ENCODE measurements at places on chromosomes 1 and 21. TPM values are rescaled to one million over a fixed set of nuclear protein-coding genes. Genes with fewer than 3 reads are reported as not detected.

Gene CPLANE2
- total RNA-seq: 4.9 TPM

Gene PRR9
- not detected for total RNA-seq

Gene CLDN14
- total RNA-seq: not detected

Gene BSND
- total RNA-seq: 0.30 TPM

Gene TIE1
- total RNA-seq: 2.5 TPM

Gene C1QB
- 0.61 TPM for total RNA-seq

Gene SMIM34
- not detected for total RNA-seq

Gene CLIC6
- total RNA-seq: 3.8 TPM

Gene NECTIN4
- total RNA-seq: 1.7 TPM

Gene MGST3
- 137 TPM for total RNA-seq

Gene SLC5A9
- 0.22 TPM for total RNA-seq

GRCh38 chr1:164774819-164775654 lies 216.1 kb downstream of the PBX1 start:
- peak overlapping the region; percentile 70 for H3K27ac ChIP-seq
- H3K36me3 ChIP-seq: peaks cover 5% of the 10 kb centered on the region
- no peak for DNase-seq
- H3K4me1 ChIP-seq: peaks cover 81% of the 10 kb centered on the region
- no peak overlapping the region for H3K4me3 ChIP-seq

GRCh38 chr1:20322081-20322824 lies 31.6 kb downstream of the VWA5B1 start:
- peaks cover 15% of the 10 kb centered on the region for H3K4me1 ChIP-seq
- no peak overlapping the region for H3K4me3 ChIP-seq
- no peak overlapping the region for H3K27ac ChIP-seq
- H3K36me3 ChIP-seq: no peaks in the 10 kb centered on the region
- no peak for DNase-seq
- H3K27me3 ChIP-seq: no peaks in the 10 kb centered on the region

DNA sequence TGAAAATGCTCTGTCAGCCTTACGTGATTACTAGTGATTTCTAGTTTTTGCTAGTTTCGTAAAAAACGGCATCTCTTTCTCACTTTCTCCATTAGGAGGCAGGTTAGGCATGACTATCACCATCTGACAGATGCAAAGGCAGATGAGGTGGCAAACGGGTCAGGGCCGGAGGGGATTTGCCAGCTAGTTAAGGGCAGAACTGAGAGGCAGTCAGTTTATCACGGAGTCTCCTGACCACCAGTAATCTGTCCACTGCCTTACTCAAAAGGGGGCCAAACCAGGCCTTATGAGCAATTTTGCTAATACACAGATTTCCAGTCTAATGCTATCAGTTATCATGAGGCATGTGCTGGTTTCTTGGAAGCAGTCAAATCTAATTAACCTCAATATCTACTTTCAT lies 159.3 kb downstream of the TSEN15 start:
- no peak overlapping the region for H3K4me3 ChIP-seq
- H3K27me3 ChIP-seq: no peaks in the 10 kb centered on the region
- no peaks in the 10 kb centered on the region for H3K4me1 ChIP-seq
- no peaks in the 10 kb centered on the region for H3K36me3 ChIP-seq
- no peak overlapping the region for H3K27ac ChIP-seq

- peak overlapping the region; percentile 66 for H3K27ac ChIP-seq
- no peaks in the 10 kb centered on the region for H3K27me3 ChIP-seq
- peaks cover 35% of the 10 kb centered on the region for H3K4me1 ChIP-seq
- peak overlapping the region; percentile 3 for H3K4me3 ChIP-seq
- no peak for DNase-seq
- H3K36me3 ChIP-seq: 0 out of 2 replicates have a peak, but pooled peaks cover 2% of the 10 kb centered on the region
These were observed 981.7 kb upstream of the NCAM2 start for GRCh38 chr21:20016435-20017005.

DNA sequence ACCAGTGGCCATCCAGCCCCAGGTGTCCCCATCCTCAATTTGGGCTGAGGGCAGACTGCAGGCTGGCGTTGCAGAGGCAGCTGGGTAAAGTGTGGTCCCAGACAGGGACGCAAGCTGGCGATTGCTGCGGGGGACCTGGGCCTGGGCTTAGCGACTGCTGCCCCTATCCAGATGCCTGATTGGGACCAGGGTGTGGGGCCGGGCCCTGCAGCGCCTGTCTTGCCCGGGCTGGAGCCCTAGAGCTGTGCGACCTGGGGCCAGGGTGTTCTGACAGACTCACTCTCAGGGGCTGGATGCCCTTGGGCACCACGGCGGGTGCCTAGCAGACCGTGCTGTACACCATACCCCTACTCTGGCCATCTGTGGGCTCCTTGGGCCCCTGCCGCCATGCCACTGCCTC lies 16.2 kb upstream of the FAAP20 start:
- no peak overlapping the region for H3K27ac ChIP-seq
- peaks cover 14% of the 10 kb centered on the region for H3K27me3 ChIP-seq
- no peak overlapping the region for H3K4me3 ChIP-seq
- no peaks in the 10 kb centered on the region for H3K36me3 ChIP-seq

GRCh38 chr1:5333291-5333690 lies 658.9 kb downstream of the NPHP4 start:
- H3K4me3 ChIP-seq: no peak overlapping the region
- DNase-seq: no peak
- peaks cover 16% of the 10 kb centered on the region for H3K27me3 ChIP-seq
- peaks cover 80% of the 10 kb centered on the region for H3K36me3 ChIP-seq
- no peak overlapping the region for H3K27ac ChIP-seq

DNA sequence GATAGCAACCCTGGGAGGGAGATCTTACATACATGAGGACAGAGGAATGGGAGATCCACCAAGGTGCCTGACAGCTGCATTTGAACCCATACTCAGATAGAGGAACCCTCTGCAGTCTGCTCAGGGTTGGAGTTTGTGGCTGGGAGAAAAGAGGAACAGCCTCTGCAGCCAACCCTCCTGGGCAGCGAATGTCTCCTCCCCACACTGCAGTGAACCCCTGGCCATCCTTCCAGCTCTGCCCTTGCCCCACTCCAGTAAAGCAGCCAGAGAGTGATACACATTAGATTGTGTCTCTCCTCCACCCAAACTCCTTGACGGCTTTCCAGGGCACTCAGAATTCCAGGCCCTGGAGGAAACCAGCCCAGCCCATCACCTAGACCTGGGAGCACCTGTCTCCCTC lies 137.7 kb downstream of the RUNX1 start:
- no peaks in the 10 kb centered on the region for H3K36me3 ChIP-seq
- H3K4me3 ChIP-seq: no peak overlapping the region
- H3K27me3 ChIP-seq: peaks cover 2% of the 10 kb centered on the region

- H3K4me1 ChIP-seq: no peaks in the 10 kb centered on the region
- no peak overlapping the region for H3K27ac ChIP-seq
- no peak overlapping the region for H3K4me3 ChIP-seq
- DNase-seq: no peak
- no peaks in the 10 kb centered on the region for H3K36me3 ChIP-seq
These were observed 52.5 kb downstream of the ETS2 start for GRCh38 chr21:38858026-38858811.

- H3K27ac ChIP-seq: no peak overlapping the region
- peak; percentile 49 for DNase-seq
- no peaks in the 10 kb centered on the region for H3K27me3 ChIP-seq
These were observed 43.0 kb downstream of the SNX7 start for GRCh38 chr1:98704474-98704873.

- no peak overlapping the region for H3K27ac ChIP-seq
- DNase-seq: no peak
- no peak overlapping the region for H3K4me3 ChIP-seq
- H3K27me3 ChIP-seq: no peaks in the 10 kb centered on the region
- no peaks in the 10 kb centered on the region for H3K36me3 ChIP-seq
- peaks cover 9% of the 10 kb centered on the region for H3K4me1 ChIP-seq
These were observed 469.2 kb downstream of the SMYD3 start for GRCh38 chr1:246037832-246038231.

- no peak overlapping the region for H3K27ac ChIP-seq
- H3K27me3 ChIP-seq: peaks cover 20% of the 10 kb centered on the region
- peaks cover 5% of the 10 kb centered on the region for H3K4me1 ChIP-seq
- DNase-seq: no peak
These were observed 19.1 kb upstream of the TMEM183A start for GRCh38 chr1:202987922-202988583.

- H3K27ac ChIP-seq: no peak overlapping the region
- no peaks in the 10 kb centered on the region for H3K27me3 ChIP-seq
- DNase-seq: no peak
- peaks cover 5% of the 10 kb centered on the region for H3K36me3 ChIP-seq
These were observed 1348.4 kb downstream of the NCAM2 start for GRCh38 chr21:22346576-22346975.

GRCh38 chr1:103900005-103900404 lies 150.3 kb downstream of the AMY1C start:
- no peaks in the 10 kb centered on the region for H3K36me3 ChIP-seq
- no peak overlapping the region for H3K4me3 ChIP-seq
- DNase-seq: no peak
- no peaks in the 10 kb centered on the region for H3K27me3 ChIP-seq
- H3K27ac ChIP-seq: no peak overlapping the region
- peaks cover 9% of the 10 kb centered on the region for H3K4me1 ChIP-seq

- no peak overlapping the region for H3K4me3 ChIP-seq
- H3K4me1 ChIP-seq: no peaks in the 10 kb centered on the region
- H3K27me3 ChIP-seq: no peaks in the 10 kb centered on the region
- DNase-seq: no peak
These were observed 33.0 kb upstream of the TP53BP2 start for GRCh38 chr1:223878598-223879325.

GRCh38 chr21:34700605-34701004 lies 31.8 kb downstream of the CLIC6 start:
- no peaks in the 10 kb centered on the region for H3K36me3 ChIP-seq
- no peak overlapping the region for H3K27ac ChIP-seq
- H3K4me1 ChIP-seq: peaks cover 13% of the 10 kb centered on the region
- no peaks in the 10 kb centered on the region for H3K27me3 ChIP-seq
- H3K4me3 ChIP-seq: no peak overlapping the region

DNA sequence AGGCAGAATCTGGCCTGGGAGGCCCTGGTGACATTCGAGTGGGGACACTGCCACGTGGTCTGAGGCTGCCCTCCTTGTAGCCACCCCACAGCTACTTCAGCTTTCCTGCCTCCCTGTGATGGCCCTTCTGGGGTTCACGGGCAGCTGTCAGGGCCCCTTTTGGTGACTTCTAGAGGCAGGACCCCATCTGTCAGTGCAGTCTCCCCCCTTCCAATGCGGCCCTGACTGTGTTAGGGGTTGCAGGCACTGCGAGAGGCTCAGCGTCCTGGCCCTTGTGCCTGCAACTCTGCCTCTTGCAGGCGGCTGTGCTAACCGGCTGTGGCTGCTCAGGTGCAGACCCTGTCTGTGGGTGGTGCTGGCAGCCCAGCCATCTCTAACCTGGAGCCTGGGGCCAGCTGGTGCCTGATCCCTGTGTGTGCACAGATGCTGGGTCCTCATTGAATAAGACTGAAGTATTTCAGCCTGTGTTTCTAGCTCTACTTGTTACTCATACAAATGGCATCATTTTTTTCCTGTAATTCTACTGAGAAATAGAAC lies 62.2 kb downstream of the S100B start:
- no peak overlapping the region for H3K27ac ChIP-seq
- H3K4me1 ChIP-seq: peaks cover 6% of the 10 kb centered on the region
- no peak for DNase-seq
- H3K27me3 ChIP-seq: no peaks in the 10 kb centered on the region

DNA sequence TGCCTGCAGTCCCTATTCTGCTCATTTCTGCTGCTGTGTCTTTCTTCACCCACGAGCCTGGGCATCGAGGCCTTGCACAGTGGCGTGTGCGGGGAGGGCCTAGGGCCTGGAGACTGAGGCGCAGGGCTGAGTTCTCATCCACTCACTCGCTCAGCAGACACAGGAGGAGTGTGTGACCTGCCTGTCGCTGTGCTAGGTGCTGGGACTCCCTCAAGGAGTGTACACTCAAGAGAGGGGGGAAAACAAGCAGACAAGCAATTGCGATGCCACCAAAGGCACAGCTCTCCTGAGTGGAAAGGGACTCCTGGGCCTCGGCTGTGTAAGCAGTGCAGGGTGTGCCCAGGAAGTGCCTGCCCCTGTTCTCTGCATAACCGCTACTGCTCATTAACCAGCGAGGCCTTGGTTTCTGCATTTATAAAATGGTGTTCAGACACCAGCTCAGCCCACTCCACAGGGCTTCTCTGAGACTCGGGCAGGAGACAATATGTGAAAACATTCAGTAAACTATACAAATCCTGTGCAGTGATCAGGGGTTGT lies 4.2 kb downstream of the RD3 start:
- no peak overlapping the region for H3K4me3 ChIP-seq
- H3K27me3 ChIP-seq: no peaks in the 10 kb centered on the region
- no peak overlapping the region for H3K27ac ChIP-seq
- peaks cover 14% of the 10 kb centered on the region for H3K4me1 ChIP-seq
- H3K36me3 ChIP-seq: no peaks in the 10 kb centered on the region

- H3K36me3 ChIP-seq: peaks cover 13% of the 10 kb centered on the region
- no peak for DNase-seq
- peaks cover 17% of the 10 kb centered on the region for H3K4me1 ChIP-seq
- H3K27ac ChIP-seq: no peak overlapping the region
These were observed 339 bp upstream of the RNPC3 start for GRCh38 chr1:103525114-103525606.

- no peaks in the 10 kb centered on the region for H3K27me3 ChIP-seq
- H3K36me3 ChIP-seq: no peaks in the 10 kb centered on the region
- no peaks in the 10 kb centered on the region for H3K4me1 ChIP-seq
- DNase-seq: no peak
- H3K4me3 ChIP-seq: no peak overlapping the region
These were observed 21.9 kb downstream of the NCF2 start for GRCh38 chr1:183568176-183569021.

DNA sequence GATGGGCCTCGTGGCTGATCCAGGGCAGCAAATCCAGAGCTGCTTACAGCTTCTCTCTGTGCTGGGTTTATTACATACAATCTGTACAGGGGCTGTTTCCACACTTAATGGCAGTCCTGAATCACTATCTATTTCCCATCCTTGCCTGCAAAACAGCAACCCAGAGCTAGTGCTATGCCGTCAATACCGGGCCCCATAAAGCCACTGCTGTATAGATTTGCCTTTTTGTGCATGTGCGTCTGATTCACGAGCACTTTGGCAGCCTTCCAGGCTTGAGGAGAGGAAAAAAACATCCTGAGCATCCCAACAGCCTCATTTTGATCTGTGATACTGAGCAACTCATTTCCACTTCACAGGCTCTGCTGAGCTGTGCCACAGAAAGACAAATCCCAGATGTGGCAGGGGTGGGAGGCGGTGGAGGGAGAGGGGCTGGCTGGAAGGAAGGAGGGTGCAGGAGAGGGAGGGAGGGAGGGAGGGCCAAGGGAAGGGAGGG lies 65.2 kb upstream of the TARBP1 start:
- H3K4me3 ChIP-seq: no peak overlapping the region
- H3K4me1 ChIP-seq: peaks cover 30% of the 10 kb centered on the region
- no peaks in the 10 kb centered on the region for H3K36me3 ChIP-seq
- DNase-seq: no peak

GRCh38 chr21:37459575-37459974 lies 93.0 kb downstream of the DYRK1A start:
- DNase-seq: no peak
- H3K27ac ChIP-seq: no peak overlapping the region
- H3K36me3 ChIP-seq: no peaks in the 10 kb centered on the region
- H3K4me1 ChIP-seq: peaks cover 80% of the 10 kb centered on the region
- no peak overlapping the region for H3K4me3 ChIP-seq
- H3K27me3 ChIP-seq: no peaks in the 10 kb centered on the region

- no peak overlapping the region for H3K27ac ChIP-seq
- peaks cover 19% of the 10 kb centered on the region for H3K4me1 ChIP-seq
- H3K36me3 ChIP-seq: no peaks in the 10 kb centered on the region
- peak overlapping the region; percentile 65 for H3K4me3 ChIP-seq
These were observed 25.3 kb upstream of the TRAPPC10 start for GRCh38 chr21:43986544-43987451.

GRCh38 chr1:163174524-163175437 lies 27.9 kb downstream of the RGS5 start:
- H3K27ac ChIP-seq: peak overlapping the region; percentile 38
- peak; percentile 71 for DNase-seq
- peaks cover 23% of the 10 kb centered on the region for H3K4me1 ChIP-seq
- H3K4me3 ChIP-seq: 0 out of 2 replicates have a peak overlapping the region, but pooled peaks have one; percentile 6
